Activated T-cell treated with anti-CD3 and anti-CD28 coated beads for 48 hours (primary cell): ENCODE measurements at places on chromosomes 2 and 18.

DNA sequence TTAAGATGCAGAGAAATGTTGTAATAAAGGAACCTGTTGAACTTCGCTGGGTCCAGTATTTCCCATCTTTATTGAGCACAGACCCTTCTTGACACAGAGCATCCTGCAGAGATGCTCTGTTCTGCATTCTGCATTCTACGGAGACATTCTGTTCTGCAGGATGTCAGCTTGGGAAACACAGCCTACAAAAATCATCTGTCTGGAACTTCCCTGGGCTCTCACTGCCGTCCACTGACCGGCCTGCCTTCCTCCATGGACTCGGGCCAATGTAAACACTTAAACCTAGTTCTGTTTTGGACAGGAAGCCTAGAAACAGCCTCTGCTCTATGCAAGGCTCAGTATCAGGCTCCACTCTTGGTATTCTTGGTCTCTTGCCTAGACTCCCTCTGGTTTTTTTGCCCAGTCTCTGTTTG, 90.0 kb upstream of the PPP1CB start:
- DNase-seq, result no peak

- DNase-seq, result no peak
These were observed 235.0 kb downstream of the MBD5 start for GRCh38 chr2:148255929-148256328.

GRCh38 chr2:171574149-171574795, 52.0 kb downstream of the CYBRD1 start:
- DNase-seq, result peak; percentile 79

- no peak for DNase-seq
These were observed 46.3 kb downstream of the ZC3H6 start for GRCh38 chr2:112321375-112322320.

DNA sequence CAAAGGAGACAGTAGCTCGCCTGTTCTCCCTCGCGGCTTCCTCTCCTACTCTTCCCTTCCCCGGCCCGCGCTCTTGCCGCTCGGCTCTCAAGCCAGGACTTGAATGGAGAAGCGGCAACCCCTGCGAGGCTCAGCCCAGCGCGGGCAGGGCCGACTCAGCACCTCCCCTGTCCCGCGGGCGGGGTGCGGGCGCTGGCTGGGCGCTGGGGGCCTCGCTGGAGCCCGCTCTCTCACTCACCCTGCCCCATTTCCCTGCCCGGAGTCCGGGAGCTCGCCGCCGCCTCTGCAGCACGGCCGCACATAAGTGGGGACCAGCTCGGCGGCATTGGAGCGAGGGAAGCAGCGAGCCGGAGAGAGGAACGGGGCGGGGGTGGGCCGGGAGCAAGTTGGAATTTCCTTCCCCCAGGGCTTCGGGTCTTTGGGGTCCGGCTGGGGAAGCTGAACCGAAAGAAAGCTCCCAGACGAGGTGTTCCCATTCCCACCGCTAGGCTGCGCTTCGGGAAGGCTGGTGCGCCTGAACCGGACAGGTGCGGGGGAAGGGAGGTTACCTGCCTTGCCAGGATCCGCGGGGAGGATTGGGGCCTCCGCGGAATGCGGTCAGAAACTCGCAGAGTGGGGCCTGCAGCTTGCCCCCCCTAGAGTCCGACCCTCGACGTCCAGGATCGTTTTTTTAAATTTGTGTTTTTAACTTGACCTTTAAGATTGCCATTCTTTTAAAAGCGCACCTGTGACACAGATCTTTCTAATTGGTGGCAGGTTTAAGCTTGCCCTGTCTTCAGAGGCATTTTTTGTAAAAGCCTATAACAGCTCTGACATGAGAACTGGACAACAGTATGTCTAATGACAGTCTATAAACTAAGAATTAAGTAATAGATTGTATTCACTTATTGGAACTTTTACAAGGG, at the start of gene COBLL1:
Gene COBLL1 (minus strand): TSS at position 105 of the 905 bp plus-strand sequence. CDS start 627 bp downstream, outside the sequence.
- DNase-seq, result peak; percentile 23

GRCh38 chr2:207467716-207468347, 61.9 kb upstream of the CREB1 start:
- no peak for DNase-seq

DNA sequence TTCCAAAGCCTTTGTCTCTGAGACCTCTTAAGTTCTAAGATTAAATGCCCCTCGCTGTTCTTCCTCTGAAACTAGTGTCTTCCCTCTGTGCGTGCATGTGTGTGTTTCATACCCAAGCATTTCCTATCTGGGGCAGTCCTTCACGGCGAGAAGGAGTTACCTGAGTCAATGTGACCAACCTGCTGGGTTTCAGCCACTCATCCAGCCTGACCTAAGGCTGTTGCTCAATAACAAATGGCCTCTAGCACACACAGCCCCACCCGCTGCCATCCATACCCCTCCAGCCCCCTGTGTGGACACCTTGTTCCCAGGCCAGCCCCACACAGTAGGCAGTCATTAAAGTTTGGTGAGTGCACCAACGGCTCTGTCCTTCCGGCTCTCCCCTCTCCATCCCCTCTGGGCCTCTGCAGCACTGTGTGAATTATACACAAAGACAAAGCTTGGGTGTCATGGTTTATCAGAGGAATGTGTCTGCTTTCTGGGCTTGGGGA, 53.8 kb upstream of the FOSL2 start:
- no peak for DNase-seq

DNA sequence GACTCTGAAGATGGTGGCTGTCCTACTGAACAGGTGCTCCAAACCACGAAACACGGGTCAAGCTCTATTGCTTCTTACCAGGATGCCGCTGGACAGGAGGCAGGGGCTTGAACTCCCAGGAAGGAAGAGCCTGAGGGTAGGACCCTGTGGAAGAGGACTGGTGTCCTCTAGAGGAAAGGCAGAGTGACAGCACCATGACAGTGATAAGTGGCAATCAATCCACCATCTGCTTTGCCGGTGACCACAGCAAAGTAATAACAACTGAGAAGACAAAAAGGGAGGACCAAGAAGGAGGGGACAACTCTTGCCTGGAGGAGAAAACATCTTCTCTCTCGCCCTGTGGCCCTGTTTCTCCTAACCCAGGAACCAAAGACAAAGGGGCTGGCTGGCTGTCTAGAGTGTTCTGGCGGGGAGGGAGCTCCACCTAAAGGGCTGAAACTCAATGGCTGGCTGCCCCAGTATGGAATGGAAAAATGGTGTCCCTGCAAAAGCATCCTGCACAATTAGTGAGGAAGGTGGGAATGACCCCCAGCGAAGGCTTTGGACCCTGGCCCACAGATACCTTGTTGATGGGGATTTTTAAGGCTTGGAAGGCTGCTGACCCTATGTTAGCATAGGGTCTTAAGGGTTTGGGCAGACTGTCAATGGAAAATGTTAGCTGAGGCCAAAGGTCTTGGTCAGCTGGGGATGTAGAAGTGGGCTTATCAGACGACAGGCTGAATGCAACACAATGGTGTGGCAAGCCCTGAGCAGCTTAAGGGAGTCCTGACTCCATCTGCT, 35.4 kb downstream of the PROC start:
- DNase-seq, result no peak

GRCh38 chr2:66665124-66665984, 230.4 kb downstream of the MEIS1 start:
- no peak for DNase-seq

- no peak for DNase-seq
These were observed 197.5 kb downstream of the LTBP1 start for GRCh38 chr2:33144243-33144642.

- DNase-seq, result no peak
These were observed 263.9 kb upstream of the UBE2E3 start for GRCh38 chr2:180716186-180717180.

GRCh38 chr2:150293771-150294170, 193.7 kb downstream of the RND3 start:
- no peak for DNase-seq

- no peak for DNase-seq
These were observed 204.8 kb downstream of the SETBP1 start for GRCh38 chr18:44885507-44885906.

DNA sequence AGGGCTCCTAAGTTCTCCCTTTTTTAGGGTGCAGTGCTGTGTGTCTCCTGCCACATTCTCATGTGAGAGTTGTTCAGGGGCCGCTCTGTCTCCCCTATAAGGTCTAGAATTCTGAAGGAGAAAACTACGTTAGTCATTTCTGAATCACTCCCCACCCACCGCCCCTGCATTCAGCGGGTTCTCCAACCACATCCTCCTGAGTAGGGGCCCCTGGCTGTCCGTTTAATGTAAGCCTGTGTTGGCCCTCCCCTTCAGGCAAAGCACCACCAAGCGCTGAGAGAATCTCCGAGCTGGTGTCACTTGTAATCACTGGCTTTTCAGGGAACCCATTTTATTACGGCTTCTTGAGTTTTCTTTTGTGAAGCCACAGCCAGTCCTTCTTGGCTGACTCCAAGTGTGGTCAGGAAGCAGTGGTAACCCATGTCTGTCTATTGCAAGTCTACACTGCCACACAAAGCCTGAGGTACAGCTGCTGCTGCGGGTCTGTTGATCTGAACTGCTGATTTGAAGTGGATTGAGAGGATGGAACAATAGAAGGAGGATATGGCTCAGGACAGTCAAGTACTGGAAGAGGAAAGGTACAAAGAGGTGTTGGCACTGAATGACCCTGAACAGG, 16.9 kb downstream of the LCT start:
- peak; percentile 81 for DNase-seq
